Karpas-422 (cell line): ENCODE measurements at places on chromosomes 11 and 22.

GRCh38 chr11:18567081-18567480, 21.5 kb downstream of the UEVLD start:
- no peak for DNase-seq

GRCh38 chr11:97143463-97143862, 753.6 kb downstream of the JRKL start:
- DNase-seq = no peak

- DNase-seq = no peak
Measured at GRCh38 chr11:117730208-117730800, 66.7 kb downstream of the DSCAML1 start.

DNA sequence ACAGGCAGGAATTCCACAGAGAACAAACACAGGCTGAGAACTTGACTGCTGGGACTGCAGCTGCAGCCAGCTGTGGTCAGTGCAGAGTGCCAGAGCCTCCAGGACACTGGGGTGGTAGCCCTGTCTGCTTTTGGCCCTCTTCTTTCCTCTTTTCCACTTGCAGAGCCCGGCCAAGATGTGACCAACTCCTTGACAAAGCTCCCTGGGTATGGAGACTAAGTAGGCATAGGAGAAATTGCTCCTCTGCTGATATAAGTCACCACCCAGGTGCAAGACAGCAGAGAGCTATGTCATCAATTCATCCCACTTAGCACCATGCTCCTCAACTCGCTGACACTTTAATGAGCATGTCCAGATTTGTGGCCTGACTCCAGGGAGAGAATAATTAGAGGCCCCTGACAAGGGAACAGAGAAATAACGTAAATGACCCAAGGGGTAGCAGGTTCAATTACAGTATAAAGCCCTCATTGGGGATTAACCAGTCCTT, 369.4 kb upstream of the B3GAT1 start:
- DNase-seq = no peak

- no peak for DNase-seq
Measured at GRCh38 chr11:12800032-12800671, 125.9 kb downstream of the TEAD1 start.

DNA sequence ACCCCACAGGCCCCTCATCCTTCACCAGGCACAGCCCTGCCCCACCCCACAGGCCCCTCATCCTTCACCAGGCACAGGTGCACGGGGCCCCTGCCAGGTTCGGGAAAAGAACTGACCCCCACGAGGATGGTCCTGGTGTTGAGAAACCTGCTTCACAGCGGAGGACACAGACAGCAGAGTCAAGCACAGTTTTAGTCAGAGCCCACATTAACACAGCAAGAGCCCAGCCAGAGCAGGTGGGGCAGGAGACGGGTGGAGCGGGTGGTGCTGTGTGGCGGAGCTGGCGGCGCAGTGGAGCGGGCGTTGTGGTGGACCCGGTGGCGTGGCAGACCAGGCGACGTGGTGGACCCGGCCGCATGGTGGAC, 1085.5 kb downstream of the BRD1 start:
- no peak for DNase-seq

- no peak for DNase-seq
Measured at GRCh38 chr11:27777033-27777432, 76.8 kb upstream of the BDNF start.

DNA sequence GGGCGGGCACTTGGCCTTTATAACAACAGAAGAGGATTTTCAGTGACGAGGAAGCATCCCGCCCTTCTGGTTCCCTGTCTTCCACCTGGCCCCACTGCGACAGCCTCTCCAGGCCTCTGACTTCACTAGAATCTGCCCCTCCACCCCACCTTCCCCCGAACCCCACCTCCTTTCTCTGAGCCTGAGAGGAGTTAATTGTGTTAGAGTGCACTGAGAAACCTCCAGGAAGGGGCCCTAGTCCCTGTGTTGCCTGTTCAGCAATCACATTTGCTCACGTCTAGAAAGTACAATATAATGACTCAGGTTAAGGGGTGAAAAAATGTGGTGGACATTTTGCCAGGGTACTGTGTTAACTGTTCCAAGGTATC, 38.8 kb downstream of the PTPRJ start:
- DNase-seq = peak; percentile 87

GRCh38 chr22:41742918-41743317, 43.6 kb downstream of the MEI1 start:
- no peak for DNase-seq

GRCh38 chr11:94183251-94183885, 54.7 kb downstream of the PANX1 start:
- no peak for DNase-seq

DNA sequence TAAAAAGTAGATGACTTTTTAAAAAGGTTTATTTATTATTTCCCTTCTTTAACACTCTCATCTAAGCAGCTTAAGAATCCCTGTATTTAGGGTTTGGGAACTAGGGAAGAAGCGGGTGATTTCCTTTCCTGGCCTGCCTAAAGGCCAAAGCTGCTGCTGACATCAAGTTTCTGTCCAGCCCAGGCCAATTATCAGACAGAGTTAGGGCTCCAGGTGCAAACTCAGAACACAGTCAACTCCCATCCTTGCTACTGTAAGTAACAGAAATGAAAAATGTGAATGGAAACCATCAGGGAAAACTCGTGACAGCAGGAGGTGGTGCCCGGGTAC, 108.9 kb downstream of the CCDC81 start:
- DNase-seq = no peak

- DNase-seq = no peak
Measured at GRCh38 chr11:126930091-126930841, 70.3 kb downstream of the KIRREL3 start.

DNA sequence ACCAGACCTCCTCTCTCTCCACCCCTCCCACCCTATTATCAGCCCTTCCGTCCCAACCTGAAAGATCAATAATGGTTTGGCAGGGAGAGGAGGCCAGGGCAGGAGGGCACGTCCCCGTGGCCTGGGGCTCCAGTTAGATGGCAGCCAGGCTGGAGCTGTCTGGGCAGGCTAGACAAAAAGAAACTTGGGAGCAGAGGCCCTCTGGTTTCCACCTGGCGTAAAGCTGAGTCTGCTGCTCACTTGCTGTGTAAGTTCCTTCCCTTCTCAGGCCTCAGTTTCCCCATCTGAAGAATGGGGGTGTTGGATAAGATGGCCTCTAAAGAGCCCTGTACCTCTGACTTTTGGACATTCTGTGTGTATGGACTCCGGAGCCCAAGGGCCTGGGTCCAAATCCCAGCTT, 3.8 kb upstream of the RHOD start:
- no peak for DNase-seq

DNA sequence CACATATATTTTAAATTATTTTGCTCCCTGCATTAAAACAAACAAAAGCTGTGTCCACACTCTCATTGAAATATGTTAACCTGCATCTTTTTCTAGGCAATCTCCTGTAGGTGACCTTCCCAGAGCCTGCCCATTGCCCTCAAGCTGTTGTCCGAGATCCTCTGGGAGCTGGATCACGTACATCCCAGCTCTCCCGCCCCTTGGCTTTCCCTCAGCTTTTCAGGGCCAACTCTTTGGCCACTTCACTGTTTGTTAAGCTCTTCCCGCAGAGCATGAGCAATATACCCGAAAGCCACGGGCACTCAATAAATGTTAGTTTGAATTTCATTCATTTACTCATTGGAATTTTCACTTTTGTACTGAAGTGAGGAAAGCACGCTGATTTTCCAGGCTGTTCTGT, 32.2 kb downstream of the ELMOD1 start:
- no peak for DNase-seq

DNA sequence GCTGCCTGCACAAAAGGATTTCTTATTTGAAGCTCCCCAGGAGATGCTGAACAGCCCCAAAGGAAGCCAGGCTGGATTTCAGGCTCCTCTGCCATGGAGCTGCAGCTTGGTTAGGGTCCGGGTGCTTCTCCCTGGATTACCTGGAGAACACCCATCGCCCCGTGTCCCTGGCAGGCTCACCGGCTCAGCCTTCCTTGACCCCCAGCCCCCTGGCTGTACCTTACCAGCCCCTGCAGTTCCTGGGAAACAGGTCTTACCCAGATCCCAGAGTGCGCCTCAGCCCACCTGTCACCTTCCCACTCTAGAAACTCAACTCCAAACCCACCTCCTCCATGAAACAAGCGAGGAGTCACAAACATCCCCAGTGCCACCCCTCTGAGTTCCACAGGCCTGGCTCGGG, 45.3 kb upstream of the CD5 start:
- no peak for DNase-seq

DNA sequence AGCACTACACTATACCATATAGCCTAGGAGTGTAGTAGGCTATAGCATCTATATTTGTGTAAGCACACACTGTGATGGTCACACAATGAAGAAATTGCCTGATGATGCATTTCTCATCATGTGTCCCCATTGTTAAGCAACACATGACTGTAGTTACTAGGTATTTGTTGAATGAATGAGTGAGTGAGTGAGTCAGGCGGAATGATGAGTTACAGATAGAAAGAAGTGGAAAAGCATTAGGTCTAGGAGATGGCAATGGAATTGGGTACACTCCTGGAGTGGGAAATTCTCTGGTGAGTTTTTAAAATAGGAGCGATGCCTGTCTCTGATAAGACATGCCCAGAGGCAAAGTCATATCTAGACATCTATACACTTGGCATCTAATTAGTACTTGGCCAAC, 160.5 kb upstream of the TBCEL start:
- no peak for DNase-seq

GRCh38 chr22:42711895-42712837, 8.5 kb downstream of the A4GALT start:
- no peak for DNase-seq

GRCh38 chr11:69359735-69360480, 66.0 kb downstream of the MYEOV start:
- DNase-seq = no peak

- DNase-seq = no peak
Measured at GRCh38 chr11:66219846-66220565, 48.4 kb upstream of the RAB1B start.

DNA sequence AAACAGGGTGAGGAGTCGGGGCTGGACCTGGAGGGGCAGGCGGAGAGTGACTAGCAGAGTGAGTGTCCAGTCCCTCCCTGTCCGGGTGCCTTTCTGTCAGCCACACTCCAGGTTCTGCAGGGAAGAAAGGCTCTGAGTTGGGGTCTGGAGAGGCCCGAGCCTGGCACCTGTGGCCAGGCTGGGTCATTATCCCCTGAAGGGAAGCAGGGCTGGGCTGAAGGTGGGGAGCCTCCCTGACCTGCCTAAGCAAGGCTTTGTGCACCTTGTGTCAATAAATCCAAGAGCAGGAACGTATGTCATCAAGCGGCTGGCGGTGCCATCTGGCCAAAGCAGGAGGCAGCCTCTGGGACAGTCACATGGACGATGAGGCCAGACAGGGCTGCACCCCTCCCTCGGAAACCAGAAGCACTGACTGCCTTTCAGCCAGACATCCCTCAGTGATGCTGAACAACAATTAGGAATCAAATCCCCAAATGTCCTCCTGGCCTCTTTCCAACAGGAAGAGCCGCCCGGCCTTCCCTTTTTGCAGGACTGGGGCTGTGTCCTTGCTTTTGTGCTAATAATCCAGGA, 73.9 kb upstream of the FGF3 start:
- DNase-seq = no peak

- DNase-seq = no peak
Measured at GRCh38 chr11:38491986-38492385, 1894.0 kb upstream of the RAG2 start.

- DNase-seq = no peak
Measured at GRCh38 chr22:35124691-35125219, 58.8 kb downstream of the ISX start.

GRCh38 chr11:325796-326591, 5.3 kb upstream of the IFITM3 start:
- no peak for DNase-seq

GRCh38 chr11:22263613-22264012, 70.7 kb downstream of the ANO5 start:
- DNase-seq = no peak

DNA sequence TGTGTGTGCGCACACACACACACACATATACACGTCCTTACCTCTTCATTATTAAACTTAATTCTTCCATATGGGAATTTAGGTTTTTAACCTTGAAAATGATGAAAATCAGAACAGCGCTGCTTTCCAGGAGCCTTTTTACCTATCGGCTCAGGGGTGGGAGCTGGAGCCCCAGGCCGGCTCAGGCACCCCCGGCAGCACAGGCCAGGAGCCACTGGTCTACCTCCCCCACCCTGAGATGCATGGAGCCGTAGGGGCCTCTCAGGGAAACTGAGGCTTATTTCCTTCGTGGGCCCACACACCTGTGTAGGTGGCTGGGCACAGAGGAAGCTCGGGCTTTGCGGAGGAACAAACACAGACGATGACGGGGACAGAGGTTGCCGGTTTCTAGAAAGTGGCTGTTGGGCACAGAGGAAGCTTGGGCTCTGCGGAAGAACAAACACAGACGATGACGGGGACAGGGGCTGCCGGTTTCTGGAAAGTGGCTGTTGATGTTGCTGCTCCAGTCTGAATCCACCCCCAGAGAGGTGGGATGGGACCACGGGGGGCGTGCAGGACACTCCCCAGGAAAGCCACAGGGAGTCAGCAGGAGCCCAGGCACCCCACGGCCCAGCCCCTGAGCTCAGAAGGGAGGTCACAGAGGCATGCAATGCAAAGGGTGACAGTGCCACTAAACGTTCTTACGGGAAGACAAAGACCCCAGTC, 149.4 kb downstream of the BRD1 start:
- DNase-seq = no peak

DNA sequence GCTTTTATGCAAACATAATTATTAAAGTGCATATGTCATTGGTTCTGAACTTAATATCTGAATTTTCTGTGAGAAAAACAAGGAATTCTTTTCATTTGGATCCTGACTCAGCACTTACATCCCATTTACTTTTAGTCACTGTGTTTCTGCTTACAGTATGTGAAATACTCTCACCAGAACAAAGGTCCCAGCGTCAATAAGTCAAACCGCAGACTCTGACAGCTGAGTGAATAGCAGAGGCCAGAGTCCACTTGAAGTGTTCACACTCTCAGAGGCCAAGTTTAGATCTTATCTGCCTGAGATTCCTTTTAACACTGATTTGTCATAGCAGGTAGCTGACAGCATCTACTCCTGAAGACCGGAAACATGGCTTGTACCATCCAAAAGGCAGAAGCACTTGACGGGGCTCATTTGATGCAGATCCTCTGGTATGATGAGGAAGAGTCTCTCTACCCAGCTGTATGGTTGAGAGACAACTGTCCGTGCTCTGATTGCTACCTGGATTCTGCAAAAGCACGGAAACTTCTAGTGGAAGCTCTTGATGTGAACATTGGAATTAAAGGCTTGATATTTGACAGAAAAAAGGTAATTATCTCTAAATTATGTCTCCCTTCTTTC, 14.6 kb downstream of the BBOX1 start:
- no peak for DNase-seq

DNA sequence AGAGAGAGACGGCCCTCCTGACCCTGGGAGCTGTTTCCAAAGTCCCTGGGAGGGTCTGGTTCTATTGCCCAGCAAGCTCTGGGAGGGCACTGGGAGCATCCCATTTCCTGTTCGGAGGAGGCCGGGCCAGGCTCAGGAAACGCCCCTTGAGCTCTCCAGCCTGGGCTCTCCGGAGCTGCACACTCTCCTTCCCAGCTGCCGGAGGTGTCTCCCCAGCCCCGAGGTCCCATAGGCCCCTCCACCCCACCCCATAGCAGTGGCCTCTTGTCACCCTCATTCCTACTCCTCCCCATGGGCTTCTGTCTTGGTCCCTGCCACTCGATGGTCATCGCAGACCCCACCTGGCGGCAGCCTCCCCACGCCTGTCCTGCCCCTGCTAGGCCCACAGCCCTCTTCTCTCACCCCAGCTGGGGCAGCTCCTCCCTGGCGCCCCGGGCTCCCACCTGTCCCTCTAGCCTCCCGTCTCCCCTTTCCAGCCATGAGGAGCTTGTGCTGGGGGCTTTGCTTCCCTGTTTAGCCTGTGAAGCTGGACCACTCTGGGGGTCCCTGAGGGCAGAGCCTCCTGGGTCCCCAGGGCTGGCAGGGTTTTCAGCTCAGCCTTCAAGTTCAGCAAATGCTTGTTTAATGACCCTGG, 2.8 kb downstream of the TSPAN32 start:
- DNase-seq = no peak
